ENCODE measurements at places on chromosomes 12 and 14. TPM values are rescaled to one million over a fixed set of nuclear protein-coding genes. Genes with fewer than 3 reads are reported as not detected.

DNA sequence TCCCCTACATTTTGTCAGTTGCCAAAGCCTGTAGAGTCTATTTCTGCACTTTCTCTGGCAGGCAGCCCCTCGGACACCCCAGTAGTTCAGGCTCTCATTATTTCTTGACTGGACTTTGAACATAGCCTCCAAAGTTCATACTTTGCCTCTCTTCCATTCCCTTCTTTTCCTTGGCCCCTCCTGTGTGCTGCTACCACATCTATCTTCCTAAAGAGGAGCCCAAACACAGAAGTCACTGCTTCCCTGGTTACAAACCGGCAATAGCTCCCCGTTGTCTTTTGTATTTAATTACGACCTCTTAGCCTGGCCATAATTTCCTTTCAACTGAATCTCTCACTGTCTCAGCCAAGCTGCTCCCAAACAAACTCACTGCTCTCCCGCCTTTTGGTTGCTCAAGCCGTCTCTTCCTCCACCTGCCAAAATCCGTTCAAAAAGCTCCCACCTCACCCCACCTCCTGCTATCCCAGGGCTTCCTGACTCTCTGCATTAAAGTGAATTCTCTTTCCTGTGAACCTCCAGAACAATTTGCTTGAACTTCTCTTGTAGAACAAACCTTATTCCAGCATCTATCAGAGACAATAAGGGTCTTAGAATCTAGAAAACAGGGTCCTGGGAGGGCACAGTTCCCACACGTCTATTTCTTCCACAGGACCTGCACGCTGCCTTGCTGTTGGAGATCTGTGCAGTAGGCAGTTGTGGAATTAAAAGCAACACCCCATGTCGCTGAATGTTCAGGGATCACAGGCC lies 46.9 kb downstream of the PRMT8 start:
- no peak for DNase-seq

DNA sequence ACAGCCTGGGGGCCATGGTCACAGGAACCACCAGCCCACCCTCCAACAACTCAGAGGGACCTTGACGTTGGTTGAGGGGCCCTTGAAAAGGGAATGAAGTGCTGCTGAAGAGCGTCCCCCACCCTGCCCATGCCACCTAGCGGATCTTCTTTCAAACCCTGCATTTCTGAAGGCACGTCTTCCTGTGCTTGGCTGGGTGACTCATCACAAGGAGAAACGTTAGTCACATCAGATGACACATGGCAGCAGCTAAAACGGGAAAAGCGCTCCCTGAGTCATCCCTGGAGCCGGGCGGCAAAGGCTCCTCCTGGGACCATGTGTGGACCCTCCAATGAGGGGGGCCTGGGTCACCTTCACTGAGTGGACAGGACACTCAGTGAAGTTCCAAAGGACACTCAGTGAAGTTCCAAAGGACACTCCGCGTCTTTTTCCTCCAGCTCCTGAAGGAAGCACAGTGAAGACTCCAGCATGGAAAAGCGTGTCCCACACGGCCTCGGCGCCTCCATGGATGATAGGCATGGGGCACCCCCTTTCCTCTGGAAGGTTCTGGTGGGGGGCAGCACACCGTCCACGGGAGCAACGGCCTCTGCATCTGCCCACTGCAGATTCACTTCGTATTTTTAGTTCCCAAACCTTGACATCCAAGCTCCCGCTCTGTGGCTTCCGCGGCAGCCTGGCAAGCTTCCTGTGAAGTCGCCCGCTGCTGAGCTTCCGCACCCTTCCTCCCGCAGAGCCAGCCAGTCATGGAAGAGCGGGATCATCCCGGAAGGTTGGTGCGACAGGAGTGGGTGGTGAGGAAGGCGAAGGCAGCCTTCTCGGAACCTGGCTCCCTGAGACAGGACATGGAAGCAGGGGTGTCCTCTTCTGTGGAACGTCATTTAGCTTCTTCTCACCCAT lies 383.4 kb downstream of the VRK1 start:
- no peak for DNase-seq

DNA sequence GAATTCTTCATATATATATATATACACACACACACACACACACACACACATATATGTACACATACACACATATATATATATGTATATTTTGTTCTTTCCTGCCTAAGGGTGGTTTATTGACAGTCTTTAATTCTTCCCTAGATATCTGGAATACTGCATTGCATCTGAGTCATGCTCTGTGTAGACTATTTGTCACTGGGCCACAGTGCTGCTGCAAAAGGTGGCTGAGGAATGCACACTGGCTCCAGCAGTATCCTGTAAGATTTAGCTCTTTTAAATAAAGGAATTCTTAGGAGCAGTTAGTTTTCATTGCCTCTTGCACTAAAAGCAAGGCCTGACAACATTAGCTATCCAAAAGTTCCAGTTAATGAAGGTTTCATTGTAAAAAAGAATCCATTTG lies 200.9 kb downstream of the APAF1 start:
- no peak for DNase-seq

CD27 gene
- total RNA-seq = 42.7 TPM

DNA sequence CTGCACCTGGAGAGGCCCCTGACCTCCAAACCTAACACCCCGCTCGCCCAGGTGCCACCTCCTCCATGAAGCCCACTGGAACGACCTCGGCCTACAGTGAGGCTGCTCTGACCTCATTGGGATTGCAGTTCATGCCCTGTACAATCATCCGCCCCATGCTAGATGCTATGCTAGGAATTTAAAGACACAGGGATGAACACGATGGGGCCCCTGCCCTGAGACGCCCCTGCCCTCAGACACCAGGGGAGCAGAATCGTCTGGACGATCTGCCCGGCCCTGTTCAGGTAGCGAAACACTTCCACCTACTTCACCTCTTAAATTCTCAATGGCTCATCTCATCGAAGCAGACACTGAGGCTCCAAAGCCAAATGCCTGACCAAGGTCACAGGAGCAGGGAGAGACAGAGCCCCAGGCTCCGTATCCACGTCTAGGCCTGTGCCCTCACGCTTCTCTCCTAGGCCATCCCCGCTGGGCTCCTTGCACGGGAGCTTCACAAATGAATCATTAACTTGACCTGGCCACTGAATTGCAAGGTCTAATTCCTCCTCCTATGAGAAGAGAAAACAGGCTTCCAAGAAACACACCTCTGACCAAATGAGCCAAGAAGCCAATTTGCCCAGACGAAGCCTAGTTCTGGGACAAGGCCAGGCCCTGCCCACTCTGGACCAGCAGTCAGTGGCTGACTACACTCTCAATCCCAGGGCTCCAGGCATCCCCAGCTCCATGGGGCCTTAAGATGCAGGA lies 35.2 kb downstream of the SCARB1 start:
- no peak for DNase-seq
